ENCODE measurements at places on chromosomes 11 and 22.

GRCh38 chr22:28914201-28914600 is 30.8 kb downstream of the ZNRF3 start:
- DNase-seq: no peak

- DNase-seq: peak; percentile 14
Observed at GRCh38 chr22:46576556-46577367, 39.3 kb upstream of the CELSR1 start.

DNA sequence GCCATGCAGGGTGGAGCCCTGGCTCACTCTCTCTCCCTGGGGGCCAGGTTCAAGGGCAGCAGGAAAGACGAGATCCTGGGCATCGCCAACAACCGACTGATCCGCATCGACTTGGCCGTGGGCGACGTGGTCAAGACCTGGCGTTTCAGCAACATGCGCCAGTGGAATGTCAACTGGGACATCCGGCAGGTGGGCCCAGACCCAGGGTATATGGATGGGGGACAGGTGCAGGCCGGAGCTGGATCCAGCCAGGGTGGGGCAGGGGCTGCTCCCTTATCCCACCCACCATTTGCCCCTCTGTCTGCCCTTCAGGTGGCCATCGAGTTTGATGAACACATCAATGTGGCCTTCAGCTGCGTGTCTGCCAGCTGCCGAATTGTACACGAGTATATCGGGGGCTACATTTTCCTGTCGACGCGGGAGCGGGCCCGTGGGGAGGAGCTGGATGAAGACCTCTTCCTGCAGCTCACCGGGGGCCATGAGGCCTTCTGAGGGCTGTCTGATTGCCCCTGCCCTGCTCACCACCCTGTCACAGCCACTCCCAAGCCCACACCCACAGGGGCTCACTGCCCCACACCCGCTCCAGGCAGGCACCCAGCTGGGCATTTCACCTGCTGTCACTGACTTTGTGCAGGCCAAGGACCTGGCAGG is 2.9 kb downstream of the TRPT1 start:
- no peak for DNase-seq

- DNase-seq: peak; percentile 55
Observed at GRCh38 chr11:124482362-124483147, 37.1 kb upstream of the OR8B8 start.

- peak; percentile 14 for DNase-seq
Observed at GRCh38 chr22:19109198-19110063, 12.8 kb downstream of the DGCR2 start.

DNA sequence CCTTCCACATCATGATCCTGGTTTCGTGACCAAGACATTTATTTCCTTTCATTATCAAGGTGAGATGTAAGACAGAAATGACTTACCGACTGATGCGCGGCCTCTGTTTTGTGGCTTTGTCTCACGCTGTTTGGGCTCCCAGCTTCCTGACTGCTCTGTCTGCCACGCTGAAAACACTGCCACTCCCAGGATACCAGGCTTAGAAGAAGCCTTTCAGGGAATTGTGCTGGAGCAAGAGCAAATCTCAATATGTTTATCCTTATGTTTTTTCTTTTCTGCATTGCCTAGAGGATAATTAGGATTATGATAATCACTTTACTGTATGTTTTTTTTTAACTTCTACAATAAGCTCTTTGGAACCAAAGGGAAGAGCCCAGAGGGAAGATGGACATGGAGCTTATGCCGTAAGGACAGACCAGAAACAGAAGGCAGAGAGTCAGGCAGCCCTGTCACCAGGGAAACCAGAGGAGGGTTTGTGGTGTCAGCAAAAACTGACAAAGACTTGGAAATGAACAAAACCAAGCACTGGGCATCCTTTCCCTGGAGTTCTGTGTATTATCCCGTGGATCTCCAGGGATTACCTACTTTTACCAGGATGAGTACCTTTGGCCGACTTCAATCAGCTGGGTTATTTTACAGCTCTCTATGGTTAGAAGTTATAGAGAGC is 68.2 kb upstream of the ISX start:
- DNase-seq: no peak

- no peak for DNase-seq
Observed at GRCh38 chr11:43992834-43993637, 50.6 kb downstream of the C11orf96 start.

Data from fibroblast of skin of left quadriceps (primary cell).